ENCODE measurements at places on chromosomes 16 and 17. TPM values are rescaled to one million over a fixed set of nuclear protein-coding genes. Genes with fewer than 3 reads are reported as not detected.

The TBX21 gene
- not detected for total RNA-seq

DNA sequence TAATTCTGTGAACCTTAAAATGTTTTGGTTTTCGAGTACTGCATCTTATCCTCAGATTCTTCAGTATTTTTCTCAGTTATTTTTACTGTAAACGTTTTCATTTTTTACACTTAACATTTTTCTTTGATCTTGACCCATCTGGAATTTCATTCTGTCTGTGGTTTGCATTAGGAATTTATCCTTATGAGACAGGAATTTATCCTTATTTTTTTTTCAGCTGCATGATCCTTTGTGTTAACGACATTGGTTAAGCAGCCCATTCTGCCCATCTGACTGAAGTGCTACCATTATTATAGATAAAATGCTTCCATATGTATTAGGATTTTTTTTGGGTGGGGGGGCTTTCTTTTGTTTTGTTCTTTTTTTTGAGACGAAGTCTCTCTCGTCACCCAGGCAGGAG is 41.0 kb downstream of the SNX29 start:
- H3K4me3 ChIP-seq = no peak overlapping the region
- H3K36me3 ChIP-seq = no peaks in the 10 kb centered on the region
- no peaks in the 10 kb centered on the region for H3K27me3 ChIP-seq
- no peak overlapping the region for H3K27ac ChIP-seq
- no peaks in the 10 kb centered on the region for H3K4me1 ChIP-seq

- no peaks in the 10 kb centered on the region for H3K36me3 ChIP-seq
- no peaks in the 10 kb centered on the region for H3K27me3 ChIP-seq
- H3K4me1 ChIP-seq = peaks cover 14% of the 10 kb centered on the region
- DNase-seq = no peak
- no peak overlapping the region for H3K4me3 ChIP-seq
- no peak overlapping the region for H3K27ac ChIP-seq
Observed at GRCh38 chr16:65665586-65665985, 543.7 kb upstream of the CDH11 start.

GRCh38 chr16:75192606-75193264 is 14.2 kb downstream of the CTRB2 start:
- H3K36me3 ChIP-seq = no peaks in the 10 kb centered on the region
- DNase-seq = no peak
- no peaks in the 10 kb centered on the region for H3K27me3 ChIP-seq
- H3K27ac ChIP-seq = no peak overlapping the region
- no peak overlapping the region for H3K4me3 ChIP-seq
- H3K4me1 ChIP-seq = no peaks in the 10 kb centered on the region

DNA sequence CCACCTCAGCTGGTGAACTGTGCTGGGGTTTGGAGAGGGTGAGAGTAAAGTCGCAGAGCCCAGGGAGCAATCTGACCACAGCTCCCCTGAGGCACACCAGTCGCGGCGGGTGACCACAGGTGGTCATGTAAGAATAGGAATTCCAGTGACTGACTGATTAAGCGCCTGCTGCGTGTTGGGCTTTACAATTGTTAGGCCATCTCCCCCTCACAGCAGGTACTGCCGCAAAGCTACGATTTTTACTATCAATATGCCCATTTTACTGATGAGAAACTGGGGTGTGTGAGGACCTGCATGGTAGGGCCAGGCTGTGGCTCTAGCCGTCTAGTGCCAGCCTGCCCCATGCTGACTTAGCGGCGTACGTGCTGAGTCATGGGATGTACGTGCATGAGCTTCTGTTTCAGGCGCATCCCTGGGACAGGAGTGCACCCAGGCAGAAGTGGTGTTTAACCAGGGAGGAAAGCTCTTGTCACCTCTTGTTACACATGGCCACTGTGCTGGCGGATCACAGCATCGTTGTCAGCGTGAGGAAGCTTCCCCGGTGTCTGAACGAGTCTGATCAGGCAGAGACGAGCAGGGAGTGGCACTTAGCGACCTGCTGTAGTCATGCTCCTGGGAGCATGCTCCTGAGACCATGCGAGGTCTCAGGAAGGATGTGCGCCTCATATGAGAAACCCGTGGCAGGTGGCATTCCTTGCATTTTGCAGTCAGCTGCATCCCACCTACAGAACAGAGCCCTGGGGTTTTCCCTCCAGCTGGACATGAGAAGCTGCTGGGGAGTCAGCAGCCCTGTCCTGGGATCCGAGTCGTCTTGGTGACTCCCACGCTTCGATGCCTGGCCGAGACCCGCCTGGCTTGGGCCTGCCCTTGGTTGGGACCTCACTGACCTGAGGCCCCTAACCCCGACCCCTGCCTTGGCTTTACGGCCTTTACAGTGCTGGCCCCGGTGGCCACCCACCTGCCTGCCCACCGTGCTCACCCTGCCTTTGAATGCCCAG is 163.7 kb upstream of the CHMP6 start:
- peaks cover 27% of the 10 kb centered on the region for H3K4me1 ChIP-seq
- DNase-seq = peak; percentile 79
- no peaks in the 10 kb centered on the region for H3K36me3 ChIP-seq
- H3K4me3 ChIP-seq = no peak overlapping the region
- peaks cover 5% of the 10 kb centered on the region for H3K27me3 ChIP-seq

The UTS2R gene
- total RNA-seq = 0.46 TPM

- H3K4me1 ChIP-seq = peaks cover 22% of the 10 kb centered on the region
- no peaks in the 10 kb centered on the region for H3K36me3 ChIP-seq
- DNase-seq = no peak
- no peak overlapping the region for H3K4me3 ChIP-seq
- H3K27ac ChIP-seq = no peak overlapping the region
Observed at GRCh38 chr16:2985893-2986355, 5.7 kb upstream of the PKMYT1 start.

GRCh38 chr17:38605411-38605840 is 326 bp downstream of the SRCIN1 start:
- peak overlapping the region; percentile 83 for H3K4me3 ChIP-seq
- DNase-seq = peak; percentile 89
- H3K27me3 ChIP-seq = peaks cover 23% of the 10 kb centered on the region
- no peak overlapping the region for H3K27ac ChIP-seq

DNA sequence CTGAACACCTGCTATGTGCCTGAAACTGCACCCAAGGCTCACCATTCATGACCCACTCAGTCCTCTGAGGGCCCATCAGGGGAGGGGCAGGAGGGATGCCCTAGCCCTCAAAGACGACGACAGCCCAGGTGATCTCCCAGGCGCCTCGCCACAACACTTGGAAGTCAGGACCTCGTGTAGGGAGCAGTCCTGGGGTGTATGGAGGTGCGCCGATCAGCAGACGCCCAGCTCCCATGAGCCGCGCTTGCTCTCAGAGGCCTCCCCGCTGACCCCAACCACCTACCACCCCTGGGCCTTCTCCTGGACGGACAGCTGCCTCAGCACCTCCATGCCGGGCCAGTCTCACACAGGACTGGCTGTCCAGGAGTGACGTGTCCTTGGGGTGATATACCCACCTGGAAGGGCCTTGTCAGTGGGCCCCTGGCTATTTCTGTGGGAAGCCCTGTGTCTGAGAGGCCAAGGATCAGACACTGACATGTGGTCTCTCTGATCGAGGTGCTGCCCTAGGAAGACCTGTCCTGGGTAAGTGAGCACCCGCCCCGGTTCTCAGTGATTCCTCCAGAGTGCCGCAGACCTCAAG is 26.7 kb downstream of the KDM8 start:
- no peak overlapping the region for H3K4me3 ChIP-seq
- no peaks in the 10 kb centered on the region for H3K4me1 ChIP-seq
- no peak for DNase-seq
- no peaks in the 10 kb centered on the region for H3K27me3 ChIP-seq
- no peak overlapping the region for H3K27ac ChIP-seq
- H3K36me3 ChIP-seq = no peaks in the 10 kb centered on the region

GRCh38 chr16:9378876-9379275 is 287.4 kb downstream of the HAPSTR1 start:
- no peaks in the 10 kb centered on the region for H3K36me3 ChIP-seq
- no peaks in the 10 kb centered on the region for H3K27me3 ChIP-seq
- DNase-seq = no peak
- no peak overlapping the region for H3K27ac ChIP-seq
- H3K4me3 ChIP-seq = no peak overlapping the region

- DNase-seq = no peak
- H3K36me3 ChIP-seq = no peaks in the 10 kb centered on the region
Observed at GRCh38 chr17:78144147-78144719, 2.0 kb upstream of the C17orf99 start.

DNA sequence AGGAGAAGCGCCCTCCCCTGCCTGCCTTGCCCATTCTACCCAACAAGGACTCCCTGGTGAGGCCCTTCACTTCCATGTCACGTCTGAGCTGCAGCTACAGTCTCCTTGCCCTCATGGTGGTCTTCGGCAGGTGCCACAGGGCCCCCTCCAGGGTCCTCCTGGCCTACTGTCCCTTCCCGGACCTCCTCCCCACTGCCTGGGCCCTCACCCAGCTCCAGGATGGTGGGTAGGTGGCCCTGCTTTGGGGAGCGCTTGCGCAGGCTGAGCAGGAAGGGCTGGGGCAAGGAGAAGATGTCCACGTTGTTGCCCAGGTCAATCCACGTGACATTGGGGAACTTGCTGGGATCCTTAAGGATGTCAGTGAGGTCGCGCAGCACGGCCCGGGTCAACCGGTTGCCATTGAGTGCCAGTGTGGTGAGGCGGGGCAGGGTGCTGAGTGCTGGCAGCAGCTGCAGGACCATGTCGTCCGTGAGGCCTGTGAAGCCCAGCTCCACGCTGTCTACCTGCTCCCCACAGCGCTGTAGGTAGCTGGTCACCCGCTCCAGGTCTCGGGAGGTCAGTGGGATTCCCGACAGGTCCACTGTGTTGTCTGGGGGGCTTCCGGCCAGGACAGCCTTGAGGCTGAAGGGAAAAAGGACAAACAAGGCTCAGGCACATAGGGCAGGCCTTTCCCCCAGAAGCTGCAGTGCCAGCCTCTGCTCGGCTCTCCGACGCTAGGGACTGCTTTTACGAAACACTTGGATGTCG is 28.3 kb downstream of the TRPV2 start:
- DNase-seq = no peak
- H3K4me3 ChIP-seq = no peak overlapping the region
- peaks cover 6% of the 10 kb centered on the region for H3K36me3 ChIP-seq
- peaks cover 27% of the 10 kb centered on the region for H3K4me1 ChIP-seq
- H3K27ac ChIP-seq = peak overlapping the region; percentile 57

The IRX5 gene
- total RNA-seq = 1.0 TPM

DNA sequence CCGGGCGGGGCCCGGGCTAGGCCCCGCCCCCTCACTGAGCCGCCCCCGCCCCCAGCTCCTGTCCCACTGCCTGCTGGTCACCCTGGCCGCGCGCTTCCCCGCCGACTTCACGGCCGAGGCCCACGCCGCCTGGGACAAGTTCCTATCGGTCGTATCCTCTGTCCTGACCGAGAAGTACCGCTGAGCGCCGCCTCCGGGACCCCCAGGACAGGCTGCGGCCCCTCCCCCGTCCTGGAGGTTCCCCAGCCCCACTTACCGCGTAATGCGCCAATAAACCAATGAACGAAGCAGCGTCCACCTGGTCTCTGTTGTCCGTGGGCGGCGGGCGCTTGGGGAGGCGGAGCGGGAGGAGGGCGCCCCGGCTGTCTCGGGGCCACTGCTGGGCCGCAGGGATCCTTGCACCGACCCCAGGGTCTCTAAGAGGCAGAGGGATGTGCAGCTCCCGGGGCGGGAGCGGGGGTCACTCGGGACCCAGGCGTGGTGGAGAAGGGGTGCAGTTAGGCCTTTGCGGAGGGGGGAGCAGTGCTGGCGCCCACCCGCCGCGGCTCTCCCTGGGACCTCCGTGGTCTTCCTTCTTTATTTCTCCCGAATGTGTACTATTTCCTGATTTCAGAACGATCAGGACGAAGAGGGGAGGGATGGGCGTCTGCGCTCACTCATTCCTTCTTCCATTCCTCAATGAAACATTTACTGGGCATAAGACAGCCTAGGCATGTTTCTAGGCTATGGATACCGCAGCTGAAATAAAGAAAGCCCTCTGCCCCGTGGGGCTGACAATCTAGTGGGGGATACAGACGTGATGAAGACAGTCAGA is 2.0 kb downstream of the HBZ start:
- H3K27me3 ChIP-seq = peaks cover 91% of the 10 kb centered on the region
- H3K4me3 ChIP-seq = peak overlapping the region; percentile 57
- DNase-seq = peak; percentile 71
- no peaks in the 10 kb centered on the region for H3K36me3 ChIP-seq
- no peak overlapping the region for H3K27ac ChIP-seq

Measured in neural progenitor cell (in vitro differentiated cells).